ENCODE measurements at places on chromosomes 2 and 18.

DNA sequence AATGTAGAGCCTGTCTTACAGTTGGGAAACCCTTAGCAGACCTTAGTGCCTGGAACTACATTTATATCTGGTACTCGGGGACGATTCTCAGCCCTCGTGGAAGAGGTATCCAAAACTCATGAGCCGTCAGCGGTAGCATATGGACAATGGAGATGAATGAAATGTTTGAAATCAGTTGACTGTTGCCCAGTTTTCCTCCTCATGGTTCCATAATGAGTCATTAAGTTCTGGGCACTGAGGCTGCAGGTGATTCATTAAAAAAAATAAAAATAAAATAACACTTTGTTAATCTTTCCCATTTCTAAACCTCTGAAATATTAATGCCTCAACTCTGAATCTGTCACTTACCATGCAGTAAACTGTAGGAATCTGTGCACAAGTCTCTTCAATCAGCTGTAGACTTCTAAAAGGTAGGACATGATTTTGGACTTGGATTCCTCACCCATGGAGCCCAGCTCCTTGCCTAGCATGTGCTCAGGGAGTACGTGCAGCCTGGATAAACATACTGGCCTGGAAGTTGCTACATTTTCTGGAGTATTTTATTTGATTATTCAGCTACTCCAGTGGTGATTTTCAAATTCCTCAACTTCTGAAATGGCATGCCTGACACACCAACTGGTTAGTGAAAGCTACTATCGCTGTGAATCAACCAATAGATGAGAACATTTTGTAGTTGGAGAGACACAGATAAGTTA, 979.2 kb downstream of the CNTNAP5 start:
- no peak for DNase-seq

- DNase-seq, result no peak
Measured at GRCh38 chr18:59861963-59862819, 37.6 kb upstream of the PMAIP1 start.

- DNase-seq, result no peak
Measured at GRCh38 chr2:113167962-113168340, 5.8 kb upstream of the PSD4 start.

- DNase-seq, result no peak
Measured at GRCh38 chr2:135246711-135247270, 194.7 kb downstream of the RAB3GAP1 start.

GRCh38 chr2:193869564-193869963, 1674.8 kb upstream of the TMEFF2 start:
- no peak for DNase-seq

DNA sequence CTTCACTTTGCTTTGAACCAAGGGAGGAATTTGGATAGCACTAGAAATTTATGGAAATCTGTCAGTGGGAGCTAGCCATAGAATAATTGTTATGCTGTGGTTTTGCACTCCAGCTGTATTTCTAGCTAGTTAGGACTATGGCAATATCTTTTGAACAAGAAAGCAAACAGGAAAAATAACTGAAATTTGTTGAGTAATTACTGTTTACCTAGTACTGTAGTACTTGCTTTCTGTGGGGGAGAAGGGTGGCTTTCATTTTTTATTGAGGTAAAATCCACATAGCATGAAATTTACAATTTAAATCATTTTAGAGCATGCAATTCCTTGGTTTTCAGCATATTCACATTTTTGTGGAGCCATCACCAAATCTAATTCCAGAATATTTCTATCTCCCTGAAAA, 28.4 kb downstream of the MBD5 start:
- no peak for DNase-seq

- DNase-seq, result no peak
Measured at GRCh38 chr2:121791290-121791689, 35.8 kb downstream of the TSN start.

- DNase-seq, result no peak
Measured at GRCh38 chr2:171550613-171551012, 28.3 kb downstream of the CYBRD1 start.

DNA sequence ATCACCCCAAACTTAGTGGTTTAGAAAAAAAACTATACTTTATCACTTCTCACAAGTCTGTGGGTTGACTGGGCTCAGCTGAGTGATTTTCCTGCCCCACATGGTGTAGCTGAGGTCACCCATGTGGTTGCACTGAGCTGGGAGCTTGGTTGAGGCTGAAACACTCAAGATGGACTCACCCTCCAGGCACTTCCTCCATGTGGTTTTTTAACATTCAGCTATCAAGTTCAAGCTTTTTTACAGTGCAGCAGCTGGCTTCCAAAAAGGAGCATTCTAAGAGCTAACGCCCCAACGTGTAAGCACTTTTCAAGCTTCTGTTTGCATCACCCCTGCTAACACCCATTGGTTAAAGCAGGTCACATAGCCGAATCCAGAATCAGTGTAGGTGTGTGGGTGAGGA, 105.9 kb upstream of the CREB1 start:
- DNase-seq, result no peak

DNA sequence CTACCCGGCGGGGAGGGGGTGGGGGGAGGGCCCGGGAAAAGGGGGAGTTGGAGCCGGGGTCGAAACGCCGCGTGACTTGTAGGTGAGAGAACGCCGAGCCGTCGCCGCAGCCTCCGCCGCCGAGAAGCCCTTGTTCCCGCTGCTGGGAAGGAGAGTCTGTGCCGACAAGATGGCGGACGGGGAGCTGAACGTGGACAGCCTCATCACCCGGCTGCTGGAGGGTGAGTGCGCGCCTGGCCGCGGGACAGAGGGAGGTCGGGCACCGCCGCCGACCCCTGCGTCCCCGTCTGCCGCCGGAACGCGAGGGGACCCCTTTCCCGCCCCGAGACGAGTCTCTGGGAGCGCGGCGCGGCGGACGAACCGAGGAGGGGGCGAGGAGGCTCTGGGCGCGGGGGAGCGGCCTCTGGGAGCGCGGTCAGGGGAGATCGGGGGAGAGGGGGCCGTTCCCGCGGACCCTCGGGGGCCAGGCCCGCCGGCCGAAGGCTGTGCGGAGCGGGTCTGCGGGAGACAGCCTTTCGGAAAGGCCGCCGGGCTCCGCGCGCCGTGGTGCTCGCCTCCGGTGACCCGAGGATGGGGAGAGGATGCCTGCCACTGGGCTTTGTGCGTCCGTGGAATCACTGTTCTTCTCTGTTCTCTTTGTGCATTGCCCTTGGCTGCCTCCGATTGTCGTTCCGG, 463 bp downstream of the PPP1CB start:
- no peak for DNase-seq

DNA sequence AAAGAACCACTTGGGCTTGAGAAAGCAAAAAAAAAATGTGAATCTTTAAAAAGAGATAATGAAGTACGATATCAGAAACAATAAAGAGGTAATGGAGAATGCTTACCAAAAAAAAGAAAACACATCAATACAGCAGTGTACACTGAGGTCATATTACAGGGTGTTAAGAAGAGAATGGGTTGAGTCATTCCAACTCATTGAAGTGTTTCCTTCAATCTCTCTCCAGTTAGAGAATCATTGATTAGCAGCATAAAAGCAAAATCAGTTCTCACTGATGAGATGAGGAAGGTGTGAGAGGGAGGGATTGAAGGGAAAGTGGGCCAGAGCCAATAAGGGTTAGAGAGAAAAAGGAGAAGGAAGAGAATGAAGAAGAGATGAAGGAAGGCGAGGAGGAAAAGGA, 43.9 kb upstream of the SGPP2 start:
- DNase-seq, result no peak

DNA sequence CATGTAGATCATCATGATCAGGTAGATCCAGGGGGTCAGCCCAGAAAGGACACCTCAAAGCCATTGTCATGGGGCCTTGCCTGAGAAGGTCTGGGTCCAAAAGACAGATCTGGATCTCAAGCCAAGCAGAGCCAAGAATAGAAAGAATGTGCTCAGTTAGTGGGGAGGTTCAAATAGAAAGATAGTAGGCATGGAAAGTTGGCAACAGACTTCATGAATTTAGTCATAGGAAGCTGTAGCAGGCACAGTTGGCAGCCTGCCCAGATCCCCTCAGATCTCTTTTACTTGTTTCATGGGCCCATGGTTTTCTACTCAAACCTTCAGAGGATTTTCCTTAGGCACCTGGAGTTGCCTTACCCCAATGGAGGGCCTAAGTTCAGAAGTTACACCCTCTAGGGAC, 767.0 kb downstream of the SLC4A3 start:
- DNase-seq, result no peak
